ENCODE measurements at places on chromosomes 6 and 20.

- DNase-seq: no peak
Observed at GRCh38 chr20:20000211-20000968, 16.8 kb upstream of the NAA20 start.

- DNase-seq: no peak
Observed at GRCh38 chr6:71190809-71191208, 97.8 kb upstream of the OGFRL1 start.

GRCh38 chr6:166954118-166954713, 2.1 kb downstream of the RNASET2 start:
- no peak for DNase-seq

GRCh38 chr6:159169193-159169555, at the start of gene FNDC1:
Gene FNDC1, plus strand, starts transcription at chr6:159169400. Its CDS starts 197 bp downstream, at chr6:159169597.
- DNase-seq: peak; percentile 90

- DNase-seq: no peak
Observed at GRCh38 chr6:117465691-117466090, 16.8 kb upstream of the DCBLD1 start.

DNA sequence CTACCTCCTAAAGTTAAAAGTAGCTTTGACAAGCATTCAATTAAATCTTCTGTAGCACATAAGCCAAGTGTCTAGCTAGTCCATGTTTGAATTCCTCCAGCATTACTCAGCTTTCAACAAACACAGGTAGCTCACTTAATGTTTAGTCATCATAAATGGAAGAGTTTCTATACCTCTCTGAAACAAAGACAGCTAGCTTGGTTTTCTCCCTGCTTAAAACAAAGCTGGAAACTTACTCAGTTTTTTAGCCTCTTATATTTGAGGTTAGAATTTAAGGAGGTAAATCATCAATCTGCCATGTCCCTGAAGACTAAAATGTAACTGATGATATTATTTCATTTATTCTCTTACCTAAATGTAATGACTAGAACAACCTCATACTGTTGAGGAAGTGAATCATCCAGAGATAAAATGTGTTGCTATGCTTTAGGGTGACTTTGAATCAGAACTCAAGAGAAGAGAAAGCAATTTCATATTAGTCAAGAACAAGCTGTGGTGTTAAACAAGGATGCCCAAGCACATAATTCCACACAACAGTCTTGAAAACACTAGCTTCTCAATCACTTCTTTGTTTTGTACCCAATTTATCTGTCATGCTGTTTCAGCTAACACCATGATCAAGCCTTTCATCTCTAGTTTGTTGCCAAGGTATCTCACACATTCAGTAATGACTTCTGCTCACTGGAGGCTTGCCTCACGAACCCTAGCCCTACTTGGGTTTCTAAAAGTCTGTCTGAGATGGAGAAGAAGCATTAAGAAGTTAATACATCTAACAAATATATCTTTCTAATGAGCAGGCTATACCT, 251.9 kb downstream of the EPM2A start:
- no peak for DNase-seq

- DNase-seq: no peak
Observed at GRCh38 chr20:1277529-1278322, 11.6 kb downstream of the SNPH start.

GRCh38 chr20:63688228-63689045, 8.0 kb upstream of the TNFRSF6B start:
- DNase-seq: no peak

- DNase-seq: no peak
Observed at GRCh38 chr6:164749221-164750064, 560.0 kb downstream of the C6orf118 start.

DNA sequence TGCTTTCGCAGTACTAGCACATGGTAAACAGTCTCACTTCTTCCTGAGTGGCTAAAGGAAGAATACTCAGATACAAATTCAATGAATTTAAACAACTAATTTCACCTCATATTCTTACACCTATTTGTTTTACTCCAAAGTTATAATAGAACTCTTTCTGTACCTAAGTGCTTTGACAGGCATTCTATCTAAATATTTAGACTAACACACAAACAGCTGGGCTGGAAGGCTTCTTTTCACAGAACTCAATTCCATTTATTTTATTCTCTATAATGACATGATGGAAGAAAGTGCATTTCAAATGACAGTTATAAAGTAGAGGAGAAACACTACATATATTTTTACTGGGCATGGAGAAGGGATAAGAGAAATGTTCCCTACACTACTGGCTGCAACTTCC, 384.9 kb upstream of the SPTLC3 start:
- no peak for DNase-seq

- DNase-seq: no peak
Observed at GRCh38 chr20:40109136-40109535, 579.9 kb downstream of the MAFB start.

GRCh38 chr6:39073471-39074355, 25.1 kb downstream of the GLP1R start:
- DNase-seq: no peak

DNA sequence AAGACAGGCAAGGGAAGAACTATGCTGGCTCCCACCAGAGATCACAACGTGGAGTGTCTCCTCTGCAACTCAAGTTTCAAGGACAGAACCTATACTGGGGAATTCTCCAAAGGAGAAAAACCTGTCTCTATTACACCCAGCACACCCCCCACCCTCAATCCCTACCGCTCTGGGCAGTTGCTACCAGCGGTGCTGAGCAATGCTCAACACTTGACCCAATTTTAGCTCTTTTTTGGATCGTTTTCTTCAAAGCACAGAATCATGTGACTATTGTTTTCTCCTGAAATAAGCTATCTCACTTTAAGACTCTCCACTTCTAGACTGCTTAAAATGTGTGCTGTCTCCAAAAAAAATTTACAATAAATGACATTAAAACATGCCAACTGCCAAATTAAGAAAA, 23.3 kb downstream of the MAP7 start:
- no peak for DNase-seq

DNA sequence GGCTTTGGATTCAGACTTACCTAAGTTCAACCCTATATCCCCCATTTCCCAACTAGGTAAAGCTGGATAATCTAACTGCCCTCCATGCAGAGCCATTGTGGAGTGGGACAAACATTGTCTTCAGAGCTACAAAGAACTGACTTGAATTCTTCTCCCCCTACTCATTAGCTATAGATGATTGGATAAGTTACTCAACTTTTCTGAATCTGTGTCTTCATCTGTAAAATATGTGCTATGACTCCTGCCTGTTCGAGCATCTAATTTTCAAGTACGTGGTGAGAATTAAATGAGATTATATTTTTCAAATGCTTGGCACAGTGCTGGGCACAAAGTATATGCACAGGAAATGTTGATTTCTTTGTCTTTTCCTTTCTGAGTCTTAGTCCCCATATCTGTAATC, 240.3 kb upstream of the TCF21 start:
- no peak for DNase-seq

GRCh38 chr6:137102050-137102848, 57.5 kb upstream of the IL20RA start:
- DNase-seq: peak; percentile 36

DNA sequence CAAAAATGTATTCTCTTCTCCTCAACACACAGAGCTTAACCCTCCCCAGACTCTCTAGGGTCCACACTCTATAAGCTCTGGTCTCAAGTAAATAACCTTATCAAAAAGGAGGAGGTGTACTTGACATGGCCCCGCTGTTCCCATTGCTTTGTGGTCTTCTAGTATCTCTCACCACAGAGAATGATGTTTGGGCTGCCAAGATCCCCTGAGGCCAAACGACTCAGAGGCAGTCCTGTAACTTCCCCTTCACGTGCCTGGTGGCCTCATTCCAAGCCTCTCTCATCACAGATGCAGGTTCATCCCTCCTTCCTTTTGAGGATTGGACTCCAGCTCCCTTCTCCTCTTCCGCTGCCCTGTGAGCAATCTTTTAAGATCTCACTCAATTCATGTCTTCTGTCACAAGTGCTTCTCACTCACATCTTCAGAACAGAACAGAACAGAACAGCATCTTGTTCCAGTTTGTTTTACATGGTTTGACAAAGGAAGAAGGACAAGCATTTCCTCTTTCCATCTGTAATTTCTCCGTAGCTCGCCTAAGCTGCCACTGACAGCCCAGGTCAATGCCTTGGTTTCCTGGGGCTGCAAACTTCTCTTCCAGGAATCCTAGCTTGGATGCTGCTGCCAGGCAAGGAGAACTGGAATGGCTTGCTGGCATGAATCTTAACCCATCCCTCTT, 541.5 kb downstream of the CD83 start:
- no peak for DNase-seq

- no peak for DNase-seq
Observed at GRCh38 chr6:7701212-7701834, 24.6 kb upstream of the BMP6 start.

- no peak for DNase-seq
Observed at GRCh38 chr20:47066484-47067270, 172.0 kb downstream of the EYA2 start.

DNA sequence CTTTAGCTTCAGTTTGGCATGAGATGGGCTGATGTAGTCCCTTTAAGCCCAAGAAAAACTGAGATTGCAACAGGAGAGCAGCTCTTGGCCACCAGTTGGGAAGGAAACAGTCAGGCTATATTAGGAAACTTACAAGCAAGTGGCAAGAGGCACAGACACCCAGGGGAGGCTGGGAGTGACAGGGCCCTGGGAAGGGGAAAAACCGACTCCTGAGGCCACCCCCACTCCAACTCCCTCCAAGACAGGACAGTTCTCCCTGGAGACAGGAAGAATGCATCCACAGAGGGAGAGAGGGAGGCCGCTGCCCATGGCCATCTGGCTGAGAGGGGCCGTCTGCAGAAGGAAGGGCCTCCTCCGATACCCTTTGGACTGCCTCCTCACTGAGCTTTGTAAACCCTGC, 20.5 kb downstream of the JPH2 start:
- DNase-seq: no peak

DNA sequence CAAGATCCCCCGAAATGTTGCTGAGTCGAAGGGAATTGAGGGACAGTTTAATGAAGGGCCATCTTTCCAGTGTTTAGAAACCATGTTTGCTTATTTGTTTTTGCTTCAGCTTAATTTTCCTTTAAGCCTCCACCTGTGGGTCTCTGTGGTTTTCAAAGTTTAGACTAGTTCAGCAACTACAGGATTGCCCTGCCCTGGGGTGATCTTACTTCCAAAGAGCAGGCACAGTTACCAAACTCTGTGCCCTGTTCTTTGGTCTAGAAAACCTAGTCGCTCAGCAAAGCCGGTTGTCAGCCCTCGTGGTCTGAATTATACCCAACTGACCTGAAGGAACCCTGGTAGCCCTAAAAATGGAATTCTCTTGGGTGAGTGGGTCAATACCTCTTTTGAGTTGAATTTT, 219.2 kb upstream of the GMDS start:
- DNase-seq: no peak

GRCh38 chr6:31897612-31898382, at the start of gene EHMT2:
Gene EHMT2, minus strand, starts transcription at chr6:31897698. Its CDS starts 21 bp downstream, at chr6:31897677.
- peak; percentile 92 for DNase-seq

DNA sequence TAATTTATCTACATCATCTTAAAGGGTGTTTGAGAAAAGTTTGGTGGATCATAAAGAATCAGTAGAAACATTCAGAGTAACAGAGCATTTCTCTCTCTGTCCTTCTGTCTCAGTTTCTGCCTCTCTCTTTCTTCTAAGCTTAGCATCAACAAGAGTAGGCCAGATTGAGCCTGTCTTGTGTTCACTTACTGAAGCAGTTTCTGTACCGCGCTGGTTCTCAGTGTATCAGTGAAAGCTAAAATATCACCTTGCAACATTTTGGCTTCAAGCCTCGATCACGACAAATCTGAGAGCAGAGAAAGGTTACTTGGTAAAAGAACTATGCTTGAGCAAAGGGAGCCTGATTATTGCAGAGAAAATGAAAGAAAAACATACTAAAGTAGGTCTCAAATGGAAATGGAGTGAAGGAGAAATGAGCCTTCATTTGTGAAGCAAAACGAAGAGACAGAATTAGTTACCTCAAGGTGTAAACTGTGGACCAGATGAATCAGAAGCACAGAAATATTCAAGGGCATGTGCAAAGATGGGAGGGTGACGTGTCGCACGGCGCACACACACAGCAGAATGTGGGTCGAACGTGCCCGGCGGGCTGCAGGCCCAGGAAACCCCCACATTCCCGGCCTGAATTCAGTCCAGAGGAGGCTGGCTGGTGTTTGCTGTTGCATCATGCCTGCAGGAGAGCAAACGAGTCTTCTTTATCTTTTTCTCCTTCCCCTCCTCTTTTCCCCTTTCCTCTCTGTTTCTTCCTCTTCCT, 509.3 kb downstream of the QKI start:
- DNase-seq: no peak

GRCh38 chr6:107576852-107577251, 86.9 kb downstream of the SOBP start:
- no peak for DNase-seq

GRCh38 chr20:48220033-48220633, 434.9 kb upstream of the SULF2 start:
- no peak for DNase-seq

- no peak for DNase-seq
Observed at GRCh38 chr6:95133578-95133977, 443.8 kb upstream of the MANEA start.

DNA sequence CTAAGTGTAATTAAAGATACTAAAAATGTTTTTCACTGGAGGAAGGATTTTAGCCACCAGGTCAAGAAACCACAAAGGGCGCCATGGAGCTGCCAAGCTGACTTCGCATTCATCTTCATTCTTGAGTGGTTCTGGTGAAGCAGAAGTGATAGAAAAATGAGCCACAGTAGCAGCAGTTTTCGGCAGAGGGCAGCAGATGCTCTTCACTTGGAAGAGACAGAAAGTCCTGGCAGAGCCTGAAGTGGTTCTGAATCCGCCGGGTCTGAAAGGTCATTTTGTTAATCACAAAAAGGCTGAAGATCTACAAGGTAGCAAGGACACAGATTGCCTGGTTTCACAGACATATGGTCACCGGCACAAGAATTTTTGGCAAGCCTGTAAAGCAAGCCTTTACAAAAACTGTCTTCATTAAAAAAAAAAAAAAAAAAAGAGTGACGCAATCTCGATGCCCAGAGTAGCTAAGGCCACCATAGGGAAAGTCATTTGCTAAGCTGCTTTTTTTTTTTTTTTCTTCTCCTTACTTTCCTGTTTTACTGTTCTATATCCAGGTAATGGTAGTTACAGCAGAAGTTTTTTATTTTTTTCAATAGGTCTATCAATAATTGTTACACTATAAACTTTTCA, 345.1 kb upstream of the AGPAT4 start:
- DNase-seq: no peak

- no peak for DNase-seq
Observed at GRCh38 chr20:884983-885952, 30.9 kb downstream of the ANGPT4 start.

- DNase-seq: no peak
Observed at GRCh38 chr6:159971341-159972178, 2.7 kb downstream of the IGF2R start.

Data from GM13976 (cell line).